ENCODE measurements at places on chromosomes 16 and 17.

DNA sequence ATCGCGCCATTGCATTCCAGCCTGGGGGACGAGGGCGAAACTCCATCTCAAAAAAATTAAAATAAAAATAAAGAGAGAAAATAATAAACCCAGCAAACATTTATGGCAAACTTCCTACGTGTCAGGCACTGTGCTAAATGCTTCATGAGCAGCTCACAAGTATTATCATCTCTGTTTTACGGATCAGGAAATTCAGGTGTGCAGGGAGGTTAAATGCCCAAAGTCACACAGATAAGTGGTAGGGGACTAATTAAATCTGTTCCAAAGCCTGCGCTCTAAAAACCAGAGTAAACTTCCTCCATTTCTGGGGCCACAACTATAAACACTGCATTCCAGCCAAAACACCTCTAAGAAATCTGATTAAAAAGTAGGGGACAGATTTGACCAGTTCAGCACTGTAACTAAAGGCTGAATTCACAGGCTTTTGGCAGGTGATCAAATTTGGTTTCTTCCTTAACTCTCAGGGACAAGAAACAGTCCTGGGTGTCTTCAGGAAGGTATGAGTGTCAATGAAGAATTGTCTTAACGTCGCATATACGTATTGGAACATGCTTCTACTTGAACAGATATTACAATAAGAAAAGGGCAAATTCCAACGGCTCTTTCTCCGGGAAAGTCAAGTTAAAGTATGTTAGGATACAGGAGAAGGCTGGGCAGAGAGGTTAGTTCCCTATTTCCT, 996 bp downstream of the STRADA start:
- ATAC-seq: no peak

DNA sequence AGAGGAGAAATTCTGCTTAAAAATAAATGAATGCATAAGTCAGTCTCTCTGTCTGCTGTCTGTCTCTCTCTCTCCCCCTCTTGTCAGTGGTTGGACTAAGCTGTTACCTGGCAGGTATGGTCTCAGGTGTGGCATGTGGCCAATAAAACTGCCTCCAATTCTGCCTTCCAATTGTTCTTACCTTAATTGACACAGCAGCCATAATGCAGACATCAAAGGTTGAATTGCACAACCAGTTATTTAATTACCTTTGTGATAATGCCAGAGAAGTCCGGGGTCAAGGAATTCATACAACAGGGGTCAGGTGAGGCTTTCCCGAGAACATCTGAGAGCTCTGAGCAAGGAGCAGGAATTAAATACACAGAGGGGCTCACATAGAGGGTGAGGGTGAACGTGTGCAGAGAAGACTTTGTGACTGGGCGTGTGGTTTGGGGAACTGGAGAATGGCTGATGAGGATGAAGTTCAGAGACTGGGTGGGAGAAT, 78.8 kb upstream of the CDYL2 start:
- ATAC-seq: no peak

DNA sequence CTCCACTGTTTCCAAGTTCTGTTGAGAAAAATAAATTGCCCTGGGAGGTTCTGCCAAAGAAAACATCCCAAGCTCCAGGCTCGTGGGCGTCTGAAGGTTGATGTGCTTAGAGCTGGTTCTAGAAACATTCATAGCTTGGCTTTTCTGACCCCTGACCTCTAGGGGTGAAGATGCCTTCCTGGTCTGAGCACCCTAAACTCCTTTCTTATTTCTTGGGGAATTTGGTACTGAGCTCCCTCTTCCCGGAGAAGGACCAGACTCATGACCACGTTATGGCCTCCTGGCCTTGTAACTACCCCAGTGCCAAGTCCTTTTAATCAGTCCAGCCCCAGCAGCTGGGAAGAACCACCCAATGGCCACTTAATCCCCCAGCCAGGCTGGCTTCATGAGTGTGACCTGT, 66.4 kb downstream of the MYH11 start:
- no peak for ATAC-seq

GRCh38 chr16:70588565-70588964, 57.8 kb upstream of the IL34 start:
- ATAC-seq: no peak

DNA sequence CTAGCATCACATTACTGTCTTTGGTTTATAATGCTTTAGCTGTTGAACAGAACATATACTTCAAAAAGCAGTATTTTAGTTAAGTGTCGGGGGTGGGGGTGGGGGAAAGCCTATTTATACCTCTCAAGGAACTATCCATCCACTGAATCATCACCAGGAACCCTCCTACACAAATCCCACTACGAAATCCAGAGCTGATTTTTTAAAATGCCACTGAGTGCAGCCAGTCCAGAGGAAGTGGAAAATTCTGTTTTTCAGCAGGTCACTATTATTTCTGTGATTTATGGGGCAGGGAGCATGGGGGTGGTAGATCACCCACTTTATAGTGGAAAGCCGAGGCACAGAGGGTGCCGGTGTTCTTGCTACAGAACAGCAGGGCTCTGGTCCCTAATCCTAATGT, 284.1 kb downstream of the SOX9 start:
- peak; percentile 38 for ATAC-seq

DNA sequence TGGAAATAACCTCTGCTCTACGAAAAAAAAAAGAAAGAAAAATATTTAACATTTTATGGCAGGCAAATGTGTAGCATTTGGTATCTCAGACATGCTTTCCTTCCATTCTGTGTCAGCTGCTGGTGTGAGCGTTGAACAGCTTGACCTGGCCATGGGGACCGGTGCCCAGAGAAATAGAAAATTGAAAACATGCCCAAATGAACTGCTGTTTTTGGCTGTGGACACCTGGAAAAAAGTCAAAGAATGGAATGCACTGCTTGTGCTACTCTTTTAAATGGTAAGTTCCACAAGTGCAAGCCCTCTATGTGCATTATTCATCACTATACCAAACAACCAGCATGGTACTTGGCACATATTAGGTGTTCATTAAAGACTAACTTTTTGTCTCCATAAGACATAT, 127.2 kb downstream of the CDH8 start:
- no peak for ATAC-seq

- peak; percentile 78 for ATAC-seq
Observed at GRCh38 chr17:16352303-16352666, 984 bp downstream of the CENPV start.

DNA sequence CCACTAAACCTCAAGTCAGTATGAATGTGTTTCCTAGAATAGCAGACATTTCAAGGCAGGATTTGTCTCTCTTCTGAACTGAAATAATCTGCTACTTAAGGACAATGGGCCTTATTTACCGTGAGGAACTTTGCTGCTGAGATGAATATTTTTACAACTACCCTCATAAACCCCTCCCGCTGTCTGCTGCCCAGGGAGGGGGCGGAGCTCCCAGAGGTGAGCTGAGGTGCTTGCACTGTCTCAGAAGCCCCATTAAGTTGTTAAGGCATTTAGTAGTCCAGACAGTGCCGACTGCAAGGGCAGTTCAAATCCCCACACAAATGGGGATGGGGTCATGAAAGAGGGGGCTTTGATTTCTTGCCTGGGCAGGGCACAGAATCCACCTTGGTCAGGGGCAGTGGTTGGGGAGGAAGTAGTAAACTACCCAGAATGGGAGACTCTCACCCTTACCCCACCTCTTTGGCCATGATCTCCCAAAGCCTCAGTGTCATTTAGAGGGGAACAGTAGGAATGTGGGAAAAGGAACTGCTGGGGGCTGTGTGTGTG, 19.2 kb downstream of the HNF1B start:
- ATAC-seq: no peak

GRCh38 chr17:43356999-43357398, 41.8 kb upstream of the ARL4D start:
- peak; percentile 39 for ATAC-seq

DNA sequence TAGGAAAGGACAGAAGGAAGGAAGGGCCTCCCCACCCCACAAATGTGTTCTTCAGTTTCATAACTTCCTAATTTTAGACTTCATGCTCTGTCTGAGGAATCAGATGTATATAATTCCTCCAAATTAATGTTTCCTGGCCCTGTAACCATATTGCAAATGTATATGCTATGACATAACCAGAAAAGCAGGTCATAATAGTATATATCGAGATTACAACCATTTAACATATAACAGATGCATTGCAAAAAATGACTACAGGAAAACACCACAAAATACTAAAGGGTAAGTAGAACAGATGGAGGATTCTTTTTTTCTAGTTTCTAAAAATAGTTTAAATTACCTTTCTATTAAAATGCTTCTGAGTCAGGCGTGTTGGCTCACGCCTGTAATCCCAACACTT, 3.1 kb upstream of the EXOC7 start:
- no peak for ATAC-seq

DNA sequence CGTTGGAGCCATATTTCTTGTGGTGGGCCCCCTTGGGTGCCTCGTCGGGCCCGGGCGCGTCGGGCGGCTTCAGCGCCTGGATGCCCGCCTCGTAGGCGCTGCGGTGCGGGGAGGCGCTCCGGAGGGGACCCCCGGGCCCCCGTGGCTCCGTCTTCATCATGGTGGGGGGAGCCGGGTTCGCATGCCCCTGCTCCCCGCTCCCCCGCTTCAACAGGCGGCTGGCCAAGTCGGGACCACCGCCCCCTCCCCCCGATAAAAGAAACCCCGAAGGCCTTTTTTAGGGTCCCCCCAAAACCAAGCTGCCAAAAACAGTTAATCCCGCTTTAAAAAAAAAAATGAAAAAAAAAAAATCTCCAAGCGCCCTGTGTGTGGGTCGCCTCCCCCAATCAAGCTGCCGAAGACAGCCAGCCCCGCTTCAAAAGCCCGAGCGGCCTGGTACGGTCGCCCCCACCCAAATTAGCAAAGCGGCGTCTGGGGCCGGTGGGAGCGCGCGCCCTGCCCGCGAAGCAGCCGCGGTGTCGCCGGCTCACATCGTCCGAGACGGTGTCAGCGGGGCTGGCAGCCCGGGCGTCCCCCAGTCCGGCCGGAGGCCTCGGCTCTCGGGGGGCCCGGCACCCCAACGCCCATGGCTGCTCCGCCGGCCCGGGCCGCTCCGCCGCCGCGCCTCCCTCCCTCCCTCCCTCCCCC, at the start of gene PPP1R9B:
Gene PPP1R9B, minus strand, starts transcription at position 324 of the 687 bp plus-strand sequence. Its CDS starts 164 bp downstream, at position 160.
- no peak for ATAC-seq

Measured in SK-N-SH treated with all-trans-retinoic acid at 6 μM for 48 hours (cell line).